ENCODE measurements at places on chromosomes 11 and 22. TPM values are rescaled to one million over a fixed set of nuclear protein-coding genes. Genes with fewer than 3 reads are reported as not detected.

NLRP14 gene
- 0.07 TPM for total RNA-seq

MOV10L1 gene
- 0.18 TPM for total RNA-seq

FDX1 gene
- 10.6 TPM for total RNA-seq

SCARF2 gene
- 0.14 TPM for total RNA-seq

C11orf87 gene
- total RNA-seq = not detected

KDM4D gene
- 0.99 TPM for total RNA-seq

ZFTA gene
- total RNA-seq = 5.4 TPM

ABCC8 gene
- not detected for total RNA-seq

GUCY1A2 gene
- not detected for total RNA-seq

ART1 gene
- not detected for total RNA-seq

AIFM3 gene
- 1.5 TPM for total RNA-seq

KIRREL3 gene
- total RNA-seq = 0.03 TPM

TEX12 gene
- not detected for total RNA-seq

Data from foreskin keratinocyte (primary cell).